Activated naive CD4-positive, alpha-beta T cell treated with anti-CD3 and anti-CD28 coated beads for 36 hours (primary cell): ENCODE measurements at places on chromosomes 3 and 15.

- DNase-seq, result no peak
Measured at GRCh38 chr3:188052169-188053035, 101.6 kb upstream of the LPP start.

DNA sequence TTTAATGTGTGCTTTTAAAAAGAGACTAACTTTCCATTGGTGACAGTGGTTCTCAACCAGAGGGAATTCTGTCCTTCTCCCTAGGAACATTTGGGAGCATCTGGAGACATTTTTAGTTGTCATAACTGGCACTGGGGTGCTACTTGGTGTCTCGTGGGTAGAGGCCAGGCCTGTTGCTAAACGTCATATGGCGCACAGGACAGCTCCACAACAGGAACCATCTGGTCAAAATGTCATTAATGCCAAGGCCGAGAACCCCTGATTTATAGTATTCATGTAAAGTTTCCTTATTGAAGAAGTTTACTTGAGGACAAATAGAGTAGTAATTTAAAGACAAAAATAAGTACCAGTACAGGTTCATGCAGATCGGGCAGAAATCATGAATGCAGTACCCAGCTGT is 164.2 kb downstream of the FEZF2 start:
- DNase-seq, result no peak

DNA sequence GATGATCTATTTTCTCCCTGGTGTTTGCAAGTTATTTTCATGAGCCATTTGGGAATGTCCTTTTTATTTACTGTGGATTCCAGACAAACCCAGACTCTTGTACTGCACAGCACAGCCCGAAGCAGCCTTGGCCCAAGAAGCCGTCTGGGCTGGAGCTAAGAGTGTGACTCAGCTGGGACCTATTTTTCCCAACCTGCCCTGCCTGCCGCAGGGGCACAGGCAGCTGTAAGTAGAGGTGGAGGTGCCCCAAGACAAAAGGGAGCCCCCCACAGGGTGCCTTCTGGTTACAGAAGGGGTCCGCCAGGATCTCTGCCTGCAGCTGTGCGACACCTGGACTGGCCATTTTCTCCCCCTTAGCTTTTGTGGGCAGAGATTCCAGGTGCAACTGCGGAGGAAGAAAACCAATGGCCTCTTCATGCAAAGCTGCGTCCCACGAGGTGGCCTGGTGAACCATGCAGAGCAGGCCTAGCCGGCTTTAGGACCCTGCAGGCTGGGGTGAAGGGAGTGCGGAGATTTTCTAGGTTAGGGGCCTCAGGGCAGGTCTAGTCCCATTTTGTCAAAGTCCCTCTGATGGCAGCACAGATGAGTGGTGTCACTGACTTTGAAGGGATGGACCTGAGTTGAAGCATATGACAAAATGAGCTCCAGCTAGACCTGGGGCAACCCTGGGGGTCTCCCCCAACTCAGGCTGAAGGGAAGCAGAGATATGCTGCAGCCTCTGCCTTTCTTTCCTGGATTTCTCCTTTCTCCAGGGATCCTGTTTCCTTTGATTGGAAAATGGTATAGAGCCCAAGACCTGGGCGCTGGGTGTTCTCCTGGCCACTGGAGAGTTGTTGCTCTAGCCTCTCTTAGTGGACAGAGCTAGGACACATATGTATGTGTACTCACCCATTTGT is 131.2 kb downstream of the KLF13 start:
- DNase-seq, result no peak

DNA sequence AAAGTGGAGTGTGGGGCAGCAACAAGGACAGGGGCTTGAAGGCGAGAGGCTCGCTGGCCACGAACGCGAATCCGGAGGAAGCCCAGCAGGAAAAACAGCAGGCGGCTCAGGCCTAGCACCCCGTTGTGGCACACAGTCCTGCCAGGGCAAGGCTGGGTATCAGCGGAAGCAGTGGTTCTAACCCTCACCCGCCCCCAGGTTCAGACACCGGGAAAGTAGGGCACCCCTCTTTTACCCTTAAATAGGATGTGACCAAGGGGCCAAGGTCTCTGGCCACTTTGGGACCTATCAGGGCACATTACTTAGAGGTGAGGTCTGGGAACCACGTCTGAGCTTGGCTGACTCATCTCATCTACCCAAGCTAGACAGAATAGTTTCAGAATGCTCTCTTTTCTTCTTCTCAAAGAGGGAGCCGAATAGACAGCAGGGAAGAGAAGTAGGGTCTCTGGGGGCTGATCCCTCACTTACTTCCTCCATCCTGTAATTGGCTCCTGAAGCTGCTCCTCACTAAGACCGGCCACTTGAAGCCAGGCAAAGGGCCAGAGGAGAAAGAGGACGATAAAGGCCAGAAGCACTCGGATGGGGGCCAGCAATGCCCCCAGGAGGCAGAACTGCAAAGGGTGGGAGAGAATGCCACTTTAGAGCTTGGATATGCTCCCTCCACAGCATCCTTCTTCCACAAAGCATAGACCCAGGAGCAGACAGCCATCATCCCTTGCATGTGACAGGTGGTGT is 1.7 kb downstream of the LPCAT4 start:
- DNase-seq, result peak; percentile 16

- no peak for DNase-seq
Measured at GRCh38 chr3:39809995-39810595, 686 bp downstream of the MYRIP start.

DNA sequence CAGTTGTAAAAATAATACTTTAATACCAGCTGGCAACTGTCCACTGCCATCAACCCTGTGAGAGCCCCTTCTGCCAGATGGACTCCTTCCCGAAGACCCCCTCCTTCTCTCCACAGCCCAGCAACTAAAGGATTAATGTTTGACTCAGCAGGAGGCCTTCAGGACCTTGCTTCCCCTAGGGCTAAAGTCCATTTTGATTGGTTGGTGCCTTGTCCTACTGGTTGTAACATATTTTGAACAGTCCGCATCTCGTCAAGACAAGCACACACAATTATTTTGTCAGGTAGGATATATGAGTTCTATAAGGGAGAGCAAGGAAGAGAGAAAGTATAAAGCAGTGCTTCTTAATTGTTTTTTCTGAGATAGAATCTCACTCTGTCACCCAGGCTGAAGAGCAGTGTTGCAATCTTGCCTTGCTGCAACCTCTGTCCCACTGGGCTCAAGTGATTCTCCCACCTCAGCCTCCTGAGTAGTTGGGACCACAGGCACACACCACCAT is 18.6 kb downstream of the ACOX2 start:
- DNase-seq, result no peak

DNA sequence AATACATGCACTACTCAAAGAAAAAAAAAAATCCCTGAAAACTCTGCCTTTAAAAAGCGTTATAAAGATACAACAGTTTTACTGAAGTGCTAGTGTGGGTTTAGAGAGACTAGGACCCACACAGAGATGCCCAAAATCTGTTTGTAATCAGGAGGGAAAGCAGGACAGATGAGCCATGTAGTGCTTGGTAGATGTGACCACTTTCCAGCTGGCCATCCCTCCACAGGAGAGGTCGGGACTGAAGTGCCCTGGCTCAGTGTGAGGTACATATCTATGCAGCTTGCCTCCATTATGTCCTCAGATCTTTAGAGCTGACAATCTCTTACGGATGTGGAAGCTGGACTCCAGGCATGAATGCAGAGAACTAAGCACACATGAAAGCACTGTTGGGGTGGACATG is 57.5 kb upstream of the NANOGP8 start:
- DNase-seq, result no peak

GRCh38 chr3:13574083-13574797 is 25.3 kb downstream of the FBLN2 start:
- DNase-seq, result no peak

DNA sequence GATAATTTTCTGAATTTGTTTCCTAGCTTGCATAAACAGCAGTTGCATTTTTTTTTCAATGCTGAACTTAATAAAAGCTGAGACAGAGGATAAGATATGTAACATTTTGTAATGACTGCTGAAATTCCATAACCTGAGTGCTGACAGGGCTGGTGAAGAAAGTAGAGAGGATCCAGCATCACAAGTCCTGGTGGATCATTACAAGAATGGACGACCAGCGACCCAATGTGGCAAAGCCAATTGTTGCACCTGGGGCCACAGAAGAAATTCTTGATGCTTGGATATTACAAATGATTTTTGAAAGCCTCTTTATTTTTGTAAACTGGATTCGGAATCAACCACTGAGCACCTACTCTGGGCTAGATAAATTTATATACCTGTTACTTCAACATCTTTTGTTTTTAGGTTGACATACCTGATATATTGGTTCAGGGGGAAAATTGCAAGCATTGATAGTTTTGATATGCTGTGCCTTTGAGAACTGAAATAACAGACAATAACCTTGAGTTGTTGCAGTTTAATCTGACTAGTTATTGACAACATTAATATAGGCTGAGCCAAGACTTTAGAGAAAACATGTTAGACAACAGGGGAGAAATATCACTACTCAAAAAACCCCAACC is 3.9 kb upstream of the ACTL6A start:
- peak; percentile 76 for DNase-seq

DNA sequence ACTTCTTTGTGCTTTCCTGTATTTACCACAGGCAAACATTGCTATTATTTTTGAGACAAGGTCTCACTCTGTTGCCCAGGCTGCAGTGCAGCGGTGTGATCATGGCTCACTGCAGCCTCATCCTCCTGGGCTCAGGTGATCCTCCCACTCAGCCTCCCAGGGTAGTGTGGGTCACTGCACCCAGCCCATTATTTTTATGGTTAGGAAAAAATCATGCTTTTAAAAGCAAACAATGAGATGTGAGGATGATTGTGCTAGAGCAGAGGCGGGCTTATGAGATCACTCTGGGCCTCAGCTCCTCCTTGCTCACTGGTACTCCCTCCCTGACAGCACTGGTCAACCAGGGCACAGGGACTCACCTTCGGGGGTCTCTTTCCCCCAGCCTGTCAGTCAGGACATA is 2.2 kb downstream of the MAN2C1 start:
- no peak for DNase-seq

DNA sequence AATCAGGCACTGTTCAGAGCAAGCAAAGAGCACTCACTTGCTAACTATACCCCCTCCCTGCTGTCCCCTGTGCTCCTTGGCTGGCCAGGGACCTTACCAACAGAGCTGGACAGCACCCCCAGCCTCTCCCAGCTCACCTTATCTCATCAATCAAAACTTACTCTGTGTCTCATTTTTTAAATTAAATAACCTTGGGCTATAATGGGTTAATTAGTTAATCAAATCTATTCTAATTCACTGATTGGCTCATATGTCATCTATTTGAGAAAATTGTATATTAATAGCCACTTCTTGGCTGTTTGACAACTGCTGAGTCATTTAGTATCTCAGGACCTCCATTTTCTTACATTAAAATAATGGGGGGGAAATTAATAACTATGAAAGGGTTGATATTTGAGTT is 22.9 kb downstream of the IL5RA start:
- DNase-seq, result no peak

DNA sequence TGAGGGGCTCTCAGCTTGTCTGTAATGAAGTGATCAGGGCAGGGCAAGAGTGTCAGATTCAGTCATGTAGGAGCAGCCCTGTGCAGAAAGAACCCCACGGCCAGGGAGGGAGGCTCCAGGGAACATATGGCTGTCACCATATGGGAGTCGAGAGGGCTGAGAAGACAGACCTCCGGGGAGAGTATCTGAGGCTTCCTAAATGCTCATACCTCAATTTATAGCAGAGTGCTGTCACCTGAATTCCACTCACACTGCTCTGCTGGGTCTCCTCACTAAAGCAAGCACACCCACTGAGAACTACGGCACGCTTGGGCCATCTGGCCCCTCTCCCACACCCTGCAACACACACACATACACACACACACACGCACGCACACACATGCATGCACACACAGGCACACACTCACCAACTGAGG is 92.3 kb upstream of the TJP1 start:
- no peak for DNase-seq

- no peak for DNase-seq
Measured at GRCh38 chr3:82001276-82001923, 240.0 kb upstream of the GBE1 start.
